ENCODE measurements at places on chromosomes 2 and 18. TPM values are rescaled to one million over a fixed set of nuclear protein-coding genes. Genes with fewer than 3 reads are reported as not detected.

Gene POTEC
- total RNA-seq = under 0.01 TPM

Gene SCN3A
- total RNA-seq = 257 TPM

Gene OTOS
- total RNA-seq = 0.41 TPM

Gene ERICH2
- not detected for total RNA-seq

Gene CMPK2
- total RNA-seq = 10.2 TPM

Gene LIMS3
- total RNA-seq = 0.82 TPM

Gene ANKRD36
- total RNA-seq = 534 TPM

Gene RABL2A
- total RNA-seq = 10.6 TPM

Gene LDLRAD4
- total RNA-seq = 60.7 TPM

Gene STPG4
- total RNA-seq = 0.41 TPM

Gene GPC1
- 38.7 TPM for total RNA-seq

Gene GALNT5
- under 0.01 TPM for total RNA-seq

Gene GKN2
- total RNA-seq = not detected

Gene GPAT2
- 2.0 TPM for total RNA-seq

Gene ARMC9
- 15.1 TPM for total RNA-seq

Gene DOCK10
- total RNA-seq = 10.2 TPM

Gene GRHL1
- total RNA-seq = 4.9 TPM

Gene BOLL
- total RNA-seq = not detected

Gene CNTNAP5
- total RNA-seq = 30.6 TPM

Gene EDAR
- total RNA-seq = under 0.01 TPM

Gene FLACC1
- total RNA-seq = 2.4 TPM

Gene SERPINB13
- total RNA-seq = 0.41 TPM

Gene KRTCAP3
- total RNA-seq = not detected

Gene C2orf92
- 3.3 TPM for total RNA-seq

Gene ELOA2
- total RNA-seq = not detected

Gene REG3A
- not detected for total RNA-seq

Gene MGAT4A
- total RNA-seq = 38.3 TPM

Gene LONRF2
- 47.3 TPM for total RNA-seq

Gene RBM44
- total RNA-seq = 5.3 TPM

Gene AGXT
- total RNA-seq = not detected

Gene EMILIN1
- total RNA-seq = 4.1 TPM

Gene RBKS
- 3.7 TPM for total RNA-seq

Gene STARD7
- 174 TPM for total RNA-seq

Gene ZFAND2B
- total RNA-seq = 10.2 TPM

Gene FAM237A
- not detected for total RNA-seq

Gene TTLL4
- total RNA-seq = 9.8 TPM

Gene CXCR1
- total RNA-seq = under 0.01 TPM

Gene CD8B2
- total RNA-seq = under 0.01 TPM

Gene NPPC
- total RNA-seq = 0.41 TPM

Gene SUCLG1
- 72.6 TPM for total RNA-seq

Gene GPR75
- 18.3 TPM for total RNA-seq

Gene SCN7A
- 1.6 TPM for total RNA-seq

Gene EFEMP1
- 7.3 TPM for total RNA-seq

Gene UGT1A8
- not detected for total RNA-seq

Gene YES1
- 60.7 TPM for total RNA-seq

Gene RNF144A
- 33.8 TPM for total RNA-seq

Gene ABCB11
- total RNA-seq = under 0.01 TPM

Gene FAM228A
- total RNA-seq = 3.3 TPM

Gene FOXI3
- total RNA-seq = 0.41 TPM

Gene FIGN
- 1.2 TPM for total RNA-seq

Gene FAM161A
- total RNA-seq = 29.8 TPM

Gene ADRA2B
- total RNA-seq = under 0.01 TPM

Gene MTCL1
- 15.9 TPM for total RNA-seq

Gene ASIC4
- 2.9 TPM for total RNA-seq
